Mesenteric fat pad (tissue), 1 donor: ENCODE measurements at places on chromosomes 5 and 9.

GRCh38 chr9:88710449-88710848, 175.5 kb downstream of the NXNL2 start:
- no peak for DNase-seq

GRCh38 chr9:128072144-128073021, 4.4 kb downstream of the SLC25A25 start:
- no peak for DNase-seq

- DNase-seq, result no peak
Observed at GRCh38 chr5:136484808-136485325, 119.5 kb upstream of the TRPC7 start.

- no peak for DNase-seq
Observed at GRCh38 chr9:34084562-34084961, 35.9 kb upstream of the UBAP2 start.

DNA sequence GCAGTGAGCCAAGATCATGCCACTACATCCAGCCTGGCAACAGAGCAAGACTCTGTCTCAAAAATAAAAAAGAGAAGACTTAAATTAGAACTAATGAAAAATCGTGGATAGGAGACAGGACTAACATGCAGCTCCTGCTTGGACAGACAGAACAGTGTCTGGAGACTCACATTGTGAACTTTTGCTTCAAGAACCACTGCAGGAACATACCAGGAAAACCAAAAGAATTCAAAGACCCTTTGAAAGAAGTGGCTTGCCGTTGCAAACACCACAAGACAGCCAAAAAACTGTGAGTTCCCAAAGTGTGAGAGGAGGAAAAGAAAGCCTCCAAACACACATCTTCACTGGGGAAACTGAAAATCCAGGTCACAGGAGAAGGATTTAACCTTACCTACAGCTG, 48.8 kb upstream of the SNAPC3 start:
- no peak for DNase-seq

GRCh38 chr5:172049226-172049796, 42.9 kb upstream of the FBXW11 start:
- DNase-seq, result no peak

DNA sequence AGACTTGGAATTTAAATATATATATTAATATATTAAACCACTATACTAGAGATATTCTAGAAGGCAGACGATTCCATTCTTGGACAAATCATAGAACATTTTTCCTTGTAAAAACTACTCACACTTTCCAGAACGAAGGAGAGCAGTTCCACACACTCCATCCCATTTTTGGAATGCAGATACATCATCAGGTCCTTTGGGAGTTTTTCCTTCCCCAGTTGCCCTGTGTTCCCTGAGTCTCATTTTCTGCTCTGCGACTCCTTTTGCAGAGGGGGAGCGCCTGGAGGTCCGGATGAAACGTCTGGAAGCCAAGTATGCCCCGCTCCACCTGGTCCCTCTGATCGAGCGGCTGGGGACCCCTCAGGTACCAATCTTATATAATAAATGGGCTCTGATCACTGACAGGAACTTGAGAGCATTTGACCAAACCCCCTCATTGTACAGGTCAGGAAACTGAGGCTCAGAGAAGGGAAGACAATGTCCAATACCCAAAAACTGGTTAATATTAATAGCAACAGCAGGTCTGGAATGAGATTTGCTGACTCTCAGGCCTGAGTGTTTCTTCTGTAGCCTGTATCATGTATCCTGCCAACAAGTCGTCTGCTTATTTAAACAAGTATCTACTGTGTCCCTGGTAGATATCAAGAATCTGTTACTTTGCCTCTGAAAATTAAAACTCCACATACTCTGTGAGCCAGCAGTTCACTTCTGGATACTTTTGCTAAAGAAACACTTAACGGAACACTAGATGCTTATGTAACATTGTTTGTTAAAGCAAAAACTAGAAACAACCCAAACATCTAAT, 76.8 kb upstream of the NIPAL4 start:
- DNase-seq, result no peak

GRCh38 chr9:29348999-29349398, 1775.7 kb upstream of the C9orf72 start:
- no peak for DNase-seq

DNA sequence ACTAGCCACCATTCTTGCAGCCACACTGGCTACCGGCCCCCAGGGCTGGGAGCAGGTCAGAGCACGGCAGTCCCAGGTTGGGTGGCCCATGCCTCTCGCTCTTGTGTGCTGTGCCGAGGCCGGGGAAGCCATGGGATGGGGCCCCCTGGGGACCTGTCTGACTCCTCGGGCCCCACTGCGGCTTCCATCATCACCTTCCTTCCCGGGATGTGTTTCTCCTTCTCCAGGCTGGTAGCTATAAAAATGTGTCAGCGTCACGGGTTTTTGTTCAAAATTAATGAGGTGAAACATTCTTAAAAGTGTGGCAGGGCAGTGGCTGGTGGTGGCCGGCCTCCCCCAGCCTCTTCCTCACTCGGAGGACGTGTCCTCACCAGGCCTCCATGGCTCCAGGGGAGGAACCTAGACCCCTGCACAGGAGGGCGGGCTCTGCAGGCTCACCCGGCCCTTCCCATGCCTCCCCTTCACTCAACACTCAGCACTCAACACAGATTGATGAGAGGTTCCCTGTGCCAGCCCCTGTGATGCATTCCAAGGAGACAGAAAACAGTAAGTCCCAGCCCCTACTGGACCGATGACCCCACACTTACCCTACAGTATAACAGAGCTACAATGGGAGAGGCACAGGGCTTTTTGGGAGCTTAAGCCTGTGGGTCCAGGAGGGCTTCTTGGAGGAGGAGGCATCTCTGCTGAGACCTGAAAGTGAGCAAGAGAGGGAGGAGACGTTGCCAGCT, 43.2 kb downstream of the PTGES start:
- no peak for DNase-seq

- peak; percentile 96 for DNase-seq
Observed at GRCh38 chr9:121267689-121268597, at the start of gene GSN. Gene GSN (plus strand): TSS chr9:121268162. CDS start chr9:121301972, 33,810 bp downstream.

DNA sequence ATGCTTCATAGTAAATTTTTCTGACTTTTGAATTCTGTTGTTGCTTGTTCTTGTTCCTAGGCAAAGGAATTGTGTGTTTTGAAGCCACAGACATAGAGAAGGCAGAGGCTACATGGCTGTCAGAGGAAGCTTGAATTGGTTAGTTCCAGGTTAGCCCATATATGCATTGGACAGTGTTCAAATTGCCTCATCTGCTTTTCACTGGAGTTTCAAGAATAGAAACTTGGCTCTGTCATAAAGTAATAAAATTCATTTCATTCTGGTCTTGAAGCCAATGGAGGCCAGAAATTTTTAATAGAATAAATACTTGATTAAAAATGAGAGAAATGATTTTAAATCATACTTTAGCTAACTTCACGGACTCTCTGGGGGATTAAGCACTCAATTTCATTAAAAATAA, 178.0 kb downstream of the YIPF5 start:
- DNase-seq, result no peak

DNA sequence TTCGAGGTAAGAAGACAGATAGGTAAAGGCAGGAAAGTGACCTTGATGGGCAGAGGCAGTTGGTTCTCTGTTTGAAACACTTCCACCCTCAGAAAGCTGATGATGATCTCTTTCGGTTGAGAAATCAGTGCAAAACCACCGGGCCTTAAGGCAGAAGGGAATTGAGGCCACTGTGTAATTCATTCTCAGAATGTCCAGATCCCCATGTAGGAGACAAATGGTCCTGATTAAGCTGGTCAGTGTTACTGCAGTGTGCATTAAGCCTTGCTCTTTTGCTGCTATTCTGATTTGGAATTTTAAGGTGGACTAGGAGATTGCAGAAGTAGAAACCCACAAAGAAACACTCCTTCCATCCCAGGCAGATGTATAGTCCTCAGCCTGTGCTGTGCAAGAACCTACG, 255.2 kb downstream of the ARHGAP26 start:
- no peak for DNase-seq

GRCh38 chr9:93960221-93960970, 5.2 kb upstream of the BARX1 start:
- peak; percentile 89 for DNase-seq

DNA sequence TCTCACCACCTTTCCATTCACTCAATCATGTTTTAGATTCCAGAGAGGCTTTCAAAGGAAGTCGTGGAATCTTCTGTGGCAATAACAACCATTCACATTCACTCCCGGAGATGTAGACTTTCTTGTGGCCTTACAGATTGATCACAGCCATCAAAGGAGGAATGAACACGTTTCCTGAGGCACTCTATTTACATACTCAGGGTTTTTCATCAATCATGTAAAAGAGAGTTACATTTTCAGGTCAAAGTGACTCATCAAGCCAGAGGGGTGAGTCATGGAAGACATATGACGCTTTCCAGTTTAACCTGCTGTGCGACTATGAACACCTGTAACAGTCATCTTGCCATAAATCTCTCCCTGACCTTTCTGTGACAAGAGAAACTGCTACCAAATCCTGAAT, 39.3 kb upstream of the RAD23B start:
- no peak for DNase-seq

DNA sequence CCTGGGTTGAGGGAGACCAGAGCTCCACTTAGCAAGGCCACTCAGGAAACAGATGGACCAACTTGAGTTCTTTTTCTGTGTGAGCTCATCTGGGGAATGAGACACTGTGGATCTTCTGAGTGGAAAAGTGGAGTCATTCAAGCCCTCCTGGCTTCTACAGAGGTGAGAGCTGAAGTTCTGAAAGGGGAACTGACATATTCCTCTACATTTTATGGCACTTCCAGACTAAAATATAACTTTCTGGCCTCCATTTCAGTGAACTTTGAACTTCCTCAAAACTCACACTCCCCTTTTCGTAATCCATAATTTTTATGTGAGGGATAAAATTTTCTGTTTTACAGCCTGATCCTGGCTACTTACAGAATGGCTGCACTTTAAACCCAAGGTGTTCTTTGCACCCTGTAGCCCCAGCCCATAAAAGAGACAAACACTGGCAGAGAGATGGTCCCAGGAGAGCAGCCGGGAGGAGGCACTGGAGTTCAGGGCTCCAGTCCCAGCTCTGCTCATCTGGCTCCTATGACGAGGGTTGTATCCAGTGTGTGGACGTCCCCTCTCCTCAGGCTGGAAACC, 10.8 kb downstream of the SPAAR start:
- no peak for DNase-seq

GRCh38 chr5:15249152-15249551, 250.8 kb upstream of the FBXL7 start:
- no peak for DNase-seq

DNA sequence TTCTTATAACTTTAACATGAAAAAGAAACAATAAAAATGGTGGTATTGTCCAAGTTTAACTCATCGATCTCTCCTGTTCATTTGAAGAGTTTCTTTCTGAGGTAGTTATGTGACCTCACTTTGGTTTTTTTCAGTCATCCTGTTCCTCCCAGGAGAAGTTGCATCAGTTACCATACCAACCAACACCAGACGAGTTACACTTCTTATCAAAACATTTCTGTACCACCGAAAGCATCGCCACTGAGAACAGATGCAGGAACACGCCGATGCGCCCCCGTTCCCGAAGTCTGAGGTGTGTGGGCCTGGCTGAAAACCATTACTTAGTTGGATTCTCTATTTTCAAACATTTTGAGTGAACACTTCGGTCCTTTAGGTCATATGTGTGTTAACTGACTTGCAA, 96.3 kb downstream of the CD180 start:
- no peak for DNase-seq

DNA sequence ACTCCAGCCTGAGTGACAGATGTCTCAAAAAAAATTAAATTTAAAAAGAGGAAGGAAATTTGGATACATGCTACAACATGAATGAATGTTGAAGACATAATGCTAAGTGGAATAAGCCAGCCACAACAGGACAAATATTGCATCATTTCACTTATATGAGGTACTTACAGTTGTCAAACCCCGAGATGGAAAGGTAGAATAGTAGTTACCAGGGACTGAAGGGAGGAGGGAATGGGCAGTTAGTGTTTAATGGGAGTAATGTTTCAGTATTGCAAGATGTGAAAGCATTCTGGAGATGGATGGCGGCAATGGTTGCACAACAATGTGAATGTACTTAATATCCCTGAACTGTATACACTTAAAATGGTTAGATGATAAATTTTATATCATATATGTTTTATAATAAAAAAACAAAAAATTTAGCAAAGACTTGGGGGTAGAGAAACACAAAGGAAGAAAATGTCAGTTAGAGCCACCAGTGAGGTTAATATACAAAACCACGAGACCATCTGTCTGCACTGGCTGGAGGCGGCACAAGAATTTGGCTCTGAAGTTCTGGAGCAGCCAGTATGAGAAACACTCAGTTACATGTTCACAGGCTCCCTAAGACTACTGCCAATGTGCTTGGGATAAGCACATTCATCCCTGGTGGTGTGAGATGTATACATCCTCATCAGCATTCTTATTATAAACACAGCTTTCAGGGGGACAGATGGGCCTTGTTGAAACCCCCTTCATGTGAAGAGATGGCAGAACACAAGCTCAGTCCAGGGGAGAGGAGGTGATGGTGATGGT, 37.0 kb upstream of the RPS23 start:
- no peak for DNase-seq

- no peak for DNase-seq
Observed at GRCh38 chr5:138616508-138616907, 41.3 kb upstream of the HSPA9 start.

DNA sequence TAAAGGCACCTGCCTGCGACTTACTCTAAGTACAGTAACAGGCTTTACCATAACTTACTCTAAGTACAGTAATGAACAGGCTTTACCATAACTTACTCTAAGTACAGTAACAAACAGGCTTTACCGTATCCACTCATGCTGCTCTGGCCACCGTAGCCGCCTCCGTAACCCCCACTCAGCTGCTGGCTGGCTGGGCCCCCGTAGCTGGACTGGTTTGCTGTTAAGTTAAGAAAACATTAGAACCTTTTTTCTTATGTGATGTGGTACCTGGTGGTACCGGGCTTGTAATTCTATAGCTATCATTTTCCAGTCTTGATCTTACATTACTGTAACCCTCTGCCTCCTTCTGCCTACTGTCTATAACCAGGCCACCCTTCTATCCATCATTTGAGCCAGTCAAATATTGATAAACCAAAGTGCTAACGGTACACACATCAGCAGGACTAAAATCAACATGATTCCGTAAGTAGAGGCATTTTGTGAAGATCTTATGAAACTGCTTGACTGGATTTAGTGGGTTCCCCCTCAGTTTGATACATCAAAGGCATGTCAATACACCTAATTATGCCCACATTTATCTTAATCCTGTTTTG, 7.4 kb downstream of the HNRNPH1 start:
- DNase-seq, result peak; percentile 5

- no peak for DNase-seq
Observed at GRCh38 chr5:2173151-2173834, 290.6 kb upstream of the IRX4 start.
